ENCODE measurements at places on chromosomes 5 and 9.

- DNase-seq, result no peak
Observed at GRCh38 chr9:104856413-104856941, 71.5 kb downstream of the ABCA1 start.

GRCh38 chr9:75039801-75040200 lies 11.7 kb upstream of the CARNMT1 start:
- DNase-seq, result no peak

DNA sequence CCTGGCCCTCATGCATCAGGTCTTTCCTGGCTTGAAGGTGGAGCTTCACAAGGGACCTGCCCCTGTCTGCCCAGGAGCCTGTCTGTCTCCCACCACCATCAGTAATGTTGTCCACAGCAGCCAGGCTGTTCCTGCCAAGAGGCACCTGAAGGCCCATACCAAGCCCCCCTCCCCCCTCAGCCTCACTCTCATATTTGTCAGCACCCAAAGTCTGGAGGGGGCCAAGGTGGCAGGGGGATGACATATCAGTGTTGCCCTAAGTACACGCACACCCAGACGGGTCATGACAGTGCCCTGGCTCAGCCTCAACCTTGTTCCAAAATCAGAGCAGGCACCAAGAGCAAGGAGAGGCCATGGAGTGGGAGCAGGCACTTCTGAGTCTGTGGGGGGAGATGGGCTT lies 27.2 kb upstream of the CYLC2 start:
- DNase-seq, result no peak

DNA sequence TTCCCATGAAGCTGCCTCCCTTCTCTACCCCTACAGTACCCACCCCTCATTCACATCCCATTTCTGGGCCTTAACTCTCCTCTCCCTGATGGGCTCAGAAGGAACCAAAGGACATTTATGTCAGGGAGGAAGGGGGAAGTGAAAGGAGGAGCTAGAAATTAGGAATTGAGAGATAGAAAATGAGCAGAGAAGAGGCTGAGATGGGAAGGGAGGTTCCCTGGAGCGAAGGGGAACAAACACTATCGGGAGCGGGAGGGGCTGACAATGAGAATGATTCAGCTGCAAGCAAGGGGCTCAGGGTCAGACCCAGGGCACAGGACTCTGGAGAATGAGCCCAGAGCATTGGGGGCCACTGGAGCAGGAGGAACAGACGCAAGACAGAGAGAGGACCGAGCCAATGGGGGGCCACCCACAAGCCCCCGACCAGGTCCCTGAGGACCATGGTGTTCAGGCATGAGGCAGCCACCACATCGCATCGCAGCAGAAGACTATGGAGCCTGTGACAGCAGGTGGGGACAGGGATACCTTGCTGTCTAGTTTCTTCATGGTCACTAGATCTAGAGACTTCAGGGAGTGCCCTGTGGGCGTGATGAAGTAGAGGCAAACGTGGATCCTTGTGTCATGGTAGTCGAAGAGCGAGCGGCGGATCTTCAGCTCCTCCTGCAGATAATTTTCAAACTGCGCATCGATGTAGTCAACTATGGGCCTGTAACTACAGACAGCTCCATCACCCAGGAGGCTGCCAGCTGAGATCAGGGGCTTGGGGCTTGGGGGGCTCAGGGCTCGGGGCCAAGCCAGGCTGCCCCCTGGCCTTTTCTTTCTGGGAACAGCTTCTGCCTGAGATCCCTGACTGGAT lies 13.6 kb downstream of the SEPTIN8 start:
- no peak for DNase-seq

- DNase-seq, result no peak
Observed at GRCh38 chr5:34865091-34865490, 26.1 kb downstream of the TTC23L start.

Data from cerebellar nuclear complex (tissue), 1 donor.